ENCODE measurements at places on chromosomes 16 and 17.

GRCh38 chr16:58415003-58415402 is 22.7 kb downstream of the GINS3 start:
- H3K27me3 ChIP-seq = no peaks in the 10 kb centered on the region
- H3K27ac ChIP-seq = no peak overlapping the region

DNA sequence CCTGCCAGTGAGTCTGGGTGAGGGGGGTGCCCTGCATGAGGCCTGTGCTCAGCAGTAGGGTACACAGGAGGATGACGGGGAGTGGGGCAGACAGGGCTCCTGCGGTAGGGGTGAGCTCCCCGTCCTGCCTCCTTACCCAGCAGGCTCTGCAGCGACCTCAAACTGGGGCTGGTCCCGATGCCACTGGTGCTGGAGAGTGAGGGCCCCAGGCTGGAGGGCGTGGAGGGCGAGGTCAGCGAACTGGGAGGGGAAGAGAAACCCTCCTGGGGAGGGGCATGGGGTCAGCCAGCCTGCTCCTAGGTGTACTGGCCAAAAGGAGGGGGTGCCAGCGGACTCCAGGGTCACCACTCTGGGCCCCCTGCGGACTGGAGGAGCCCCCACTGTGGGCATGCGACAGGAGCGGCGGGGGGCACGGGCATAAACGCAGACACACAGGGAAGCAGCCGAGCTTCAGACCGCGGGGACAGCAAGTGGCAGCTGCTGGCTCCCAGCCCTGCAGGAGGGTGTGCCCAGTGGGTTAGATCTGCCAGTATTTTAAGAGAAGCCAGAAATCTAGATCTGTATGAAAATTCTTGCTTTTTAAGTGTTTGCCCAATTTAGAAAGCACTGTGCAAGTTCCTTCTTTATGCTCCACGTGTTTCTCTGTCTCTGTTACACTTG is 9.0 kb upstream of the VASN start:
- H3K36me3 ChIP-seq = no peaks in the 10 kb centered on the region
- H3K27me3 ChIP-seq = no peaks in the 10 kb centered on the region
- DNase-seq = no peak
- H3K4me3 ChIP-seq = no peak overlapping the region
- H3K27ac ChIP-seq = no peak overlapping the region
- H3K4me1 ChIP-seq = no peaks in the 10 kb centered on the region

GRCh38 chr17:28711723-28712031 is at the start of gene PROCA1:
TSS of gene PROCA1 (minus strand) at chr17:28711888. CDS start at chr17:28711660, 228 bp downstream.
- no peak for DNase-seq
- H3K4me1 ChIP-seq = peaks cover 19% of the 10 kb centered on the region
- peak within 1 kb of the TSS; percentile 78 for H3K27ac ChIP-seq
- no peaks in the 10 kb centered on the region for H3K36me3 ChIP-seq

DNA sequence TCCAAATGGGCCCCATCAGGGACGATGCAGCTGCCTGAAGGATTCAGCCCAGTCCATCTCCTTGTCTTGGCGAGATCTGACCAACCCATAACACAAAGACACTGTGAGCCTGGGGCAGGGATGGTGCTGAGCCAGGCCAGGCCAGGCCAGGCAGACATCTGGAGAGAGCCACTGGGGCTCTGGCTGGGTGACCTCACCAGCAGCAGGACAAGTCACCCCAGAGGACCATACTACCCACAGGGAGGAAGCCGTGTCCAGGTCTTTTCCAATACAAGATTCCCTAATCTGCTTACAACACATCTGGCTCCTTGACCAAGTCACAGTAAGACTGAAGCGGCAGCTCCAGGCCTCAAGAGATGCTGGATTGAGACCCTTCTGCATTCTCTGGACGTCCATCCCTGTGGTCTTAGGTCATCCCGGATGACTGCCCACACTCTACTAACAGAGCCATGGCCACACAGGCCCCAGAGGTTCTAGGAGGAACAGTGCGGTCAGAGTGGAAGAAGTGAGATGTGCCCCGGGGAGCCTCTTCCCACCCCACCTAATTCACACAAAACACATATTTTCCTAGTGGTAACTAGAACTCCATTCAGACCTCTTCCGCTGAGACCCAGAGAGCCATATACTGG is 81.8 kb upstream of the RCVRN start:
- H3K4me1 ChIP-seq = no peaks in the 10 kb centered on the region
- H3K36me3 ChIP-seq = no peaks in the 10 kb centered on the region
- H3K4me3 ChIP-seq = no peak overlapping the region
- DNase-seq = no peak
- H3K27ac ChIP-seq = no peak overlapping the region

- no peaks in the 10 kb centered on the region for H3K27me3 ChIP-seq
- no peak overlapping the region for H3K27ac ChIP-seq
- H3K4me3 ChIP-seq = no peak overlapping the region
Observed at GRCh38 chr16:75653922-75654321, 6.3 kb downstream of the TERF2IP start.

GRCh38 chr17:19269106-19269505 is 31.9 kb downstream of the EPN2 start:
- no peaks in the 10 kb centered on the region for H3K27me3 ChIP-seq
- H3K4me1 ChIP-seq = peaks cover 20% of the 10 kb centered on the region
- no peak for DNase-seq
- no peaks in the 10 kb centered on the region for H3K36me3 ChIP-seq
- H3K27ac ChIP-seq = no peak overlapping the region
